Motor neuron (in vitro differentiated cells): ENCODE measurements at places on chromosomes 7 and 10. TPM values are rescaled to one million over a fixed set of nuclear protein-coding genes. Genes with fewer than 3 reads are reported as not detected.

Gene PDSS1
- 13.8 and 14.5 TPM in 2 replicates for total RNA-seq

DNA sequence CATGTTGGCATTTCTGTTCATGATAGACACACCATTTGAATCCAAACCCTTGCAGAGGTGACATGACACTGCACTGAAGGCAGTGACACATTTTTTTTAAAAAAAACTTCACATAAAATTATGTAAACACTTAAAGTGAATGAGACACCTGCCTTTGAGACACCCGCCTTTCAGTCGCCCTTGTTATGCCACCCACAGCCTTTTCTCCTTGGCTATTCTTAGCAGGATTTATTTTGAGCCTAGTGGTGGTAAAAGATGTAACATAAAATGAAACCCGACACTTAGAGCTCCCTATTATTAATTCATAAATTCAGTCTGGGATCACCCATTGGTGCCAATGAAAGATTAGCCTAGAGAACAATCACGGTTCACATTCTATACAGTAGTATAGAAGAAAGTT is 161.3 kb downstream of the DYNC1I1 start:
- ATAC-seq, result no peak

Gene ODAD2
- total RNA-seq, result 2.0 and 2.4 TPM in 2 replicates

- no peak for ATAC-seq
These were observed 41.6 kb downstream of the NEBL start for GRCh38 chr10:20855398-20856038.

DNA sequence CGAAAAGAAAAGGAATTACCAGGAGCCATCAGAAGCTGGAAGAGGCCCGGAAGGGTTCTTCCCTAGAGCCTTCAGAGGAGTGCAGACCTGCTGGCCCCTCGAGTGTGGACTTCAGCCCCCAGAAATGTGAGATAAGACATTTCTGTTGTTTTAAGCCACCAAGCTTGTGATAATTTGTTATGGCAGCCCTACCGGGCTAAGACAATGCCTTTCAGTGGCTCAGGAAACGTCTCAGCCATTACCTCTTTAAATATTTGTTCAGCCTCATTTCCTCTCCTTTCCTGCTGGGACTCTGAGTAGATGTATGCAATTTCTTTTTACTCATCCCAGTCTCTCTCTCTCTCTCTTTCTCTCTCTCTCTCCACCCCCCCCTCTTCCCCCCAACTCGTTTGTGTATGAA is 174.7 kb upstream of the GRB10 start:
- ATAC-seq, result no peak
